IMR-90 (cell line): ENCODE measurements at places on chromosomes 1 and 21.

- peaks cover 22% of the 10 kb centered on the region for H3K36me3 ChIP-seq
Measured at GRCh38 chr1:22889213-22889827, 83.3 kb downstream of the LACTBL1 start.

DNA sequence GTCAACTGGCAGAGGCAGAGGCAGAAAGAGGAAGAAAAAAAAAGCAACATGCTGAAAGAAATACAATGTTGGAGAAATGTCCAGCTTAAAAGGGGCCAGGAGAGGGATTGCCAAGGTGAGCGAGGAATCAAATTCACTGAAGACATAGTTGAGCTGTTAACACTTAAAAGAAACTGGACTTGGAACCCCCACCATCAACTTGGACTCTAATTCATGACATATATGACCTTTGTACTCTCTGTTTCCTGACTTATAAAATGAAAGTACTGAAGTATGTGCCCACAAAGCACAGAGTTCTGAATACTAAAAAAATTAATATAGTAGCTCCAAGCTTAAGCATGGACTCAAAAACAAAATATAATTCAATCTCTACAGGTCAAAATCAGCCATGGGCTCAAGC is 16.1 kb downstream of the PRR9 start:
- no peaks in the 10 kb centered on the region for H3K36me3 ChIP-seq
- no peak overlapping the region for H3K4me3 ChIP-seq
- H3K27me3 ChIP-seq: no peaks in the 10 kb centered on the region
- H3K4me1 ChIP-seq: no peaks in the 10 kb centered on the region

GRCh38 chr1:84385347-84385746 is 12.9 kb upstream of the DNASE2B start:
- no peaks in the 10 kb centered on the region for H3K27me3 ChIP-seq
- H3K27ac ChIP-seq: no peak overlapping the region
- DNase-seq: no peak

DNA sequence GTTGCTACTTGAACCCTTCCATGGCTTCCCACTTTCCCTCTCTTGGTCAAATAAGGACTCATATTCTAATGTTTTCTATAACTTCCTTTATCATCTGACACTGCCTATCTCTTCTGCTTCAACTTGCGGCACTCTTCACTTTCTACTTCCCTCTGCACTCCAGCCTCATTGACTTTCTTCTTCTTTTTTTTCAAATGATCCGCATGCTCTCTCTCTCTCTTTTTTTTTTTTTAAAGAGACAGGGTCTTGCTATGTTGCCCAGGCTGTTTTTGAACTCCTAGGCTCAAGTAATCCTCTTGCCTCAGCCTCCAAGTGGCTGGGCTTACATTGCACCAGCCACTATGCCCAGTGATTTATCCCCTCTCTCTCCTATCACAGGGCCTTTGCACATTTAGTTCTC is 7.3 kb upstream of the IL10 start:
- H3K27me3 ChIP-seq: peaks cover 6% of the 10 kb centered on the region
- no peak for DNase-seq
- H3K4me1 ChIP-seq: no peaks in the 10 kb centered on the region
- no peak overlapping the region for H3K4me3 ChIP-seq

- H3K27me3 ChIP-seq: no peaks in the 10 kb centered on the region
- H3K36me3 ChIP-seq: 0 out of 2 replicates have a peak, but pooled peaks cover 2% of the 10 kb centered on the region
- no peak for DNase-seq
- H3K27ac ChIP-seq: no peak overlapping the region
- no peak overlapping the region for H3K4me3 ChIP-seq
Measured at GRCh38 chr1:178934546-178934945, 63.7 kb upstream of the ANGPTL1 start.
